Hippocampal formation (tissue), 2 donors: ENCODE measurements at places on chromosomes 13 and 19.

- DNase-seq: no peak
These were observed 244.8 kb downstream of the COG6 start for GRCh38 chr13:39900106-39900750.

DNA sequence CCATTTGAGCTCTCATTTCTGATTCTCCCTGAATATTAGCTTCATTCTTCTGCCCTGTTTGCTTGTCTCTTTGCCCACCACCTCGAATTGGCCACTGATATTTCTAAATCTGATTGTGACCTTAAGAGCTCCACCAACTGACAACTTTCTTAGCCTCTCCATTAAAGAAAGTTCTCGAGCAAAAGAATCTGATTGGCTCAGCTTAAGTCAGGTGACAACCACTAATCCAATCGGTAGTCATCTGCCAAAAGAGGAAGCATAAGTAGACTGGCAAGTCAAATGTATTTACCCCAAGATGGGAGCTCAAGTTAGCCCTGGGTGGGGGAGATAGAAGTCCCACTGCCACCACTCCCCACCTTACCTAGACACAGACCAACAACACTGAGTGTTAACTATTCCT, 41.5 kb downstream of the NOTCH3 start:
- DNase-seq: no peak

DNA sequence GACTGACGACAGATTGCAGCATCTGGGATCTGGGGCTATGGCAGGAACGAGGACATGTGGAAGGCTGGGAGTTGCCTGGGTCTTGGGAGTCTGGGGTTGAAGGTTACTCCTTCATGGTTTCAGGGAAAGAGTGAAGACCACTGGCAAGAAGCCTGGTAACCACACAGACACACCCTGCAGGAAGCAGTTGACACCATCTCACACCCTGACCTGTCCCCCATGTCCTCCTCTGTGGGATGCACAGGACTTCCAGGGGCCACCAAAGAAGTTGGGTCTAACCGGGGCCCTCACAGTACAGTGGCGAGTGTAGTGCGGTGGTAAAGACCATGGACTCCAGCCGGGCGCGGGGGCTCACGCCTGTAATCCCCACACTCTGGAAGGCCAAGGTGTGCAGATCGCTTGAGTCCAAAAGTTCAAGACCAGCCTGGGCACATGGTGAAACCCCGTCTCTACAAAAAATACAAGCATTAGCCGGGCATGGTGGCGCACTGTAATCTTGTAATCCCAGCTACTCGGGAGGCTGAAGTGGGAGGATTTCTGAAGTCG, 10.6 kb upstream of the FFAR2 start:
- no peak for DNase-seq

DNA sequence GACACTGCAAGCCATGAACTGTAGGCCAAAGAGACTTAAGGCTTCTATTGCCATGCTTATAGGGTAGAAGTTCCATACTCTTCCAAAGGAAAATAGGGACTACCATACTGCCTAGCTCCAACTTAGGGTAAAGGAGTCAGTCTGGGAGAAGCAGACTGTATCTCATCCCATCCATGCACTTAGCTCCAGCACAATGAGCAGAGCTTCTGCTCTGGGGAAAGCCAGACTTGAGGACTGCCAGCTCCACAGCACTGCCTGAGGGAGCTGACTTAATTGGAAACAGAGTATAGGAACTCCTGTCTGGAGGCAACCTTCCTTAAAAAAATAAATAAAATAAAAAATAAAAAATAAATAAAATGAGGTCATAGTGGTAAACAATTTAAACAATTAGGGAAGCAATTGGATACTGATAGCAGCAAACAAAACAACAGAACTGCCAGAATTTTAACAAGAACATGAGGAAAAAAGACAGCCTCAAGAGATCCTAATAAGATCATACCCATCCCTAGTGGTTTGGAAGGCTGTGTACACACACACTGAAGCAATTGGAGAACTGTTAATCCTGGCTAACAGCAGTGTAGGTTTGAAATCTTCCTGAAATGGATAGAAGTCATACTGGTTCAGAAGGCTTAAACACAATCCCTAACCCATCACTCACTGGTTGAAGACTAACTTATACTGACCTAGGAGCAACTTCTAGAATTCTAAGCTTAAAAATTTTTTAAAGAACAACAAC, 550.1 kb downstream of the TBC1D4 start:
- DNase-seq: no peak

GRCh38 chr13:65606622-65607021, 1623.5 kb downstream of the PCDH9 start:
- no peak for DNase-seq

DNA sequence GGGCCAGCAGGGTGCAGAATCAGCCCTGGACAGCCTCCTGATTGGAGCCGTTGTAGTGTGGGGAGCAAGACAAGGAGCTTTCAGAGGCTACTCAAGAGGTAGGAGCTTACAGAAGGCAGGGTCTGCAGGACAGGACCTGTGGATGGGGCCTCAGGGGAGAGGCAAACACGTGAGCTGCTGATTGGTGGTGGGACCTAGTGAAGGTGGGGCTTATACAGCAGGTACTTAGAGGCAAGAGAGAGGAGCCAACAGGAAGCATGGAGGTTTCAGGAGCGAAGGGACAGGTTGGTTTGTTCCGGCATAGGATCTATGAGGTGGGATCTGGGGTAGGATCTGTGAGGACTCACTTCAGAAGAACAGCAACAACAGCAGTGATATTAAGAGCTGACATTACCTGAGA, 32.4 kb downstream of the ZSWIM4 start:
- no peak for DNase-seq

DNA sequence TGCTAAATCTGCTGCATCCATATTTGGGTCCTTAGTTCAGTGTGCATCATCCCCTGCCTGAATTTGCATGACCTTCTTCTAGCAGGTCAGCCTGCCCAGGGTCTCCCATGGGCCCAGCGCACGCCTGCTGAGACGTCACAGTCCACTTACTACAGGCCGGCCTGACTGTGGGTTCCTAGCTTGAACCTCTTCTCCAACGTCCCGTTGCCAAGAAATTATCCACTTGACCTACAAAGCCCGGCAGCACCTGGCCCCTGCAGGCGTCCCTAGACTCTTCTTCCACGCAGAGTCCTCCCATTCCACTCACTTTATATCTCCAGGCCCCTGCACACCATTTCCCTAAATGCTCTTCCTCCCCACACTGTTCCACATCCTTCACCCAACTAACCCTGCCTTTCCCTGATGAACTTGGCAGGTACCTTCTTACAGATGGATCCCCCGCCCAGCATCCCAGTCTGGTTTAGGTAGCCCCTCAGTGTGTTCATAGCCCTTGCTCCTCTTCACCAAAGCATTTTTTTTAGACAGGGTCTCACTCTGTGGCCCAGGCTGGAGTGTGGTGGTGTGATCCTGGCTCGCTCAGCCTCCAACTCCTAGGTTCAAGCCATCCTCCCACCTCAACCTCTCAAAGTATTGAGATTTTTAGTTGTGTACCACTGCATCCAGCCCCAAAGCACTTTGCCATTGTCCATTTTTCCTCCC, 155.0 kb upstream of the SOX1 start:
- no peak for DNase-seq

DNA sequence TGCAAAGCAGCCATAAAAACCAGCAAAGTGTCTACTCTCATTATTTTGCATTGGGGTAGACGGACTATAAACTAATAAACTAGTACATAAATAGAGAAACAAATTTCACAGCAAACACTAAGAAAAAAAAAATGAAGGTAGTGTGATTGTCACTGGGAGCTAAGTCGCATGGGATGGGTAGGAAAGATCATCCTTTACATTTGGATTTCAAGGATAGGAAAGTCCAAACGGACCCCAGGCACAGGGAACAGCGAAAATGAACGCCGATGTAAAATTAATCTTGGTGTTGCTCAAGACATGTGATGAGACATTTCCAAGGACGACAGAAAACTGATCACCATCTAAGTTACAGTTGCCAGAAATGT, 690 bp upstream of the SGTA start:
- no peak for DNase-seq
